ENCODE measurements at places on chromosomes 2 and 18.

DNA sequence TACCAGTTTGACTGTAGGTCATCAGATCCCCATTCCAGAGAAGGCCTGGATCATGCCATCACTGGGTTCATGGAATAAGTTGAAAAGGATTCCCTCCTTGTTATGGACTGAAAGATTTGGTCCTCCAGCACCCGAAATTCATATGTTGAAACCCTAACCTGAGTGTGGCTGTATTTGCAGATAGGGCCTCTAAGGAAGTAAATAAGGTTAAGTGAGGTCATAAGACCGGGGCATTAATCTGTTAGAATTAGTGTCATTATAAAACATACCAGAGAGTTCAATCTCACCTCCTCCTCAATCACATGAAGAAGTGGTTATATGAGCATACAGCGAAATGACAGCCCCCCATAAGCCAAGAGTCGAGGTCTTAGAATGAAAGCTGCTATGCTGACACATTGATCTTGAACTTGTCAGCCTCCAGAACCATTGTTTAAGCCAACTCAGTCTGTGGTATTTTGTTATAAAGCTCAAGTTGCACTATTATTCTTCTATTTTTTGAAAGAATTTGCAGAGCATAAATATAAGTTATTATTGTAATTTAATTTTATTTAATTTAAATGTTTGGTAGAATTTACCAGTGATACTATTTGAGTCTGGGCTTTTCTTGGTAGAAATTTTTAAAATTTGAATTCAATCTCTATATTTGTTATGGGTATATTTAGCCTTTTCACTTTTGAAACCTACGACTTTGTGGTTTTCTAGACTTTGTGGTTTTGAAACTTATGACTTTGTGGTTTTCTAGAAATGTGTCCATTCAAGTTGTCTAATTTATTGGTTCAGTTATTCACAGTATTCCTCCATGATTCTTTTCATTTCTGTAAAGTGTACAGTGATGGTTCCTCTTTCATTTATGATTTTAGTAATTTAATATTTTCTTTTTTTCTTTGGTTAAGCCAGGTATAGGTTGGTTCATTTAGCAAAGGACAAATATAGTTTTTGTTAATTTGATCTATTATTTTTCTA lies 1206.7 kb upstream of the CDH2 start:
- no peak for DNase-seq

DNA sequence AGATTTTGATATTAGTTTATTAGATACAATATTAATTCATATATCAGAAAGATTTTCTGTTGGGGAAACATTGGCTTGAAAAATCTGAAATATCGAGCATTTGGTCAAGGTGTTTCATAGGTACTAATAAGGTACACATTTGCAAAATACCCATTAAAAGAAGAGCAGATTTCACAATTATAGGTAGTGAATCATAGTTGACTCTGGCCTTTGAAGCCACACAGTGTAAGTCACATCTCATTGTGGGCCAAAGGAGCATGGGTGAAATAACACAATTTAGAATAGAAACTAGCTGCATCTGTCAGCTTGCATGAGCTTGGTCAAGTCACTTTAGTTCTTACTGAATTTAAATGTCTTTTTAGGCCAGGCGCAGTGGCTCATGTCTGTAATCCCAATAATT lies 4.9 kb downstream of the KDM3A start:
- DNase-seq = no peak

DNA sequence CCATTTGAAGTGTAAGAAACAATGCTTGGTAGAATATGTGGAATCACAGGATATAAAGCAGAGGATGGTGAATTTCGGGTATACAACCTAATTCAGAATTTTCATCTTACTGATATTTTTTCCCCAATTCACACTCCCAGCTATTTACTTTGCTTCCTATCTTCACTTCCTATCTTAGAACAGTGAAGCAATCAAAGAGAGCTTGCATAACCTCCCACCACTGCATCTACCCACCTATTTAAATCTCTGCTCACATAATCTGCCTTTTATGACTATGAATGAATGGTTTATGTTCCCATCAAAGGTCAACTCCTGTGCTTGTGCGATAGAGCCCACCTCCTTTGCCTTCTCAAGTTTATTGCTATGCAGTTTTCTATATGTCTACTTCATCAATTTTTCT lies 3.3 kb downstream of the RMDN2 start:
- DNase-seq = no peak

DNA sequence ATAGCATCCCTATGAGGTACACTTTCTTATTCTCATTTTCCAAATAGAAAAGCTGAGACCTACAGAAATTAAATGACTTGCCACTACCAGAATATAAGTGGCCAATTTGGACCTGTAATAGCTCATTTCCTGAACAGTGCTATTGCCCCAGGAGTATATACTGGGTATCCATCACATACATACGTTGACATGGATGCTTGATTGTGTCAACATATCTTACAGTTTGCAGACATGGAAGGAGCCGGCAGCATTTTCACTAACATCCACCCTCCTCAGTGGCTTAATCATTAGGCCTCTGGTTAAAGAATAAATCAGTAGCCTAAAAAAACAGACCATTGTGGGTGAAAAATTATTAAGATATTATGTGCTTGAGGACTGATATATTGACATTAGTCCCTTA lies 829.3 kb downstream of the LRP1B start:
- no peak for DNase-seq

DNA sequence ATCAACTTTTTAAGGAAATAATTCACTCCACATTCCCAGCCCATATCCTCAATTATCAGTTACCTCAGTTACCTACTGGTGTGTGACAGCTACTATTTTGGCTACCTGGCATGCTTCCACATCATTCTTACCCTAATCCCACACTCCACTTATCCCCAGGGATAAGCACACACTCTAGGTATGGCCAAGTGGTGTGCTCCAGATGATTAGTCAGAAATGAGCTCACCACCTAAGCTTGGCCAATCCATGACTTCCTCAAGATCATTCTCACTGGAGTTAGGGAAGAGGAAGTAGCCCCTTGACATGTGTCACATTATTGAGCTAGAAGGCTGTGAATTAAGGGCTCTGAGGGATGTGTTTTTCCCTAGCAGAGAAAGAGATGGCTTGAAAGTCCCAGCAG lies 20.9 kb upstream of the SMAD4 start:
- DNase-seq = no peak

DNA sequence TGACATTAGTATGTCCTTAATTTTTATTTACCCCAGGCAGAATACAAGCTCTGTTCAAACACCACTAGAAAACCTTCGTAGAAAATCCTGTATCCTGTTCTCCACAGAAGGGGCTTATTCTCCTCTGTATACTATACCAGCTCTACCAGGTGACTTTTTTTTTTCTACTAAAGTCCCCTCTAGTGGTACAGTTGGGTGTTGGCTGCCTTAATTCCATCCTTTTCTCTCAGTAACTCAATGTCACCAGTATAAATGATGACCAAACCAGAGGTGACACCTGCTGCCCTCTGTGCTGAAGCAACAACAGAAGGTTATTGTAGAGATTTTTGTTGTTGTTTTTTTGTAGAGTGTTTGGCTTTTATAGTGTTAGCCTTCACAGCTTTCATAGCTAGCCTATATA lies 1322.0 kb downstream of the LRP1B start:
- no peak for DNase-seq

DNA sequence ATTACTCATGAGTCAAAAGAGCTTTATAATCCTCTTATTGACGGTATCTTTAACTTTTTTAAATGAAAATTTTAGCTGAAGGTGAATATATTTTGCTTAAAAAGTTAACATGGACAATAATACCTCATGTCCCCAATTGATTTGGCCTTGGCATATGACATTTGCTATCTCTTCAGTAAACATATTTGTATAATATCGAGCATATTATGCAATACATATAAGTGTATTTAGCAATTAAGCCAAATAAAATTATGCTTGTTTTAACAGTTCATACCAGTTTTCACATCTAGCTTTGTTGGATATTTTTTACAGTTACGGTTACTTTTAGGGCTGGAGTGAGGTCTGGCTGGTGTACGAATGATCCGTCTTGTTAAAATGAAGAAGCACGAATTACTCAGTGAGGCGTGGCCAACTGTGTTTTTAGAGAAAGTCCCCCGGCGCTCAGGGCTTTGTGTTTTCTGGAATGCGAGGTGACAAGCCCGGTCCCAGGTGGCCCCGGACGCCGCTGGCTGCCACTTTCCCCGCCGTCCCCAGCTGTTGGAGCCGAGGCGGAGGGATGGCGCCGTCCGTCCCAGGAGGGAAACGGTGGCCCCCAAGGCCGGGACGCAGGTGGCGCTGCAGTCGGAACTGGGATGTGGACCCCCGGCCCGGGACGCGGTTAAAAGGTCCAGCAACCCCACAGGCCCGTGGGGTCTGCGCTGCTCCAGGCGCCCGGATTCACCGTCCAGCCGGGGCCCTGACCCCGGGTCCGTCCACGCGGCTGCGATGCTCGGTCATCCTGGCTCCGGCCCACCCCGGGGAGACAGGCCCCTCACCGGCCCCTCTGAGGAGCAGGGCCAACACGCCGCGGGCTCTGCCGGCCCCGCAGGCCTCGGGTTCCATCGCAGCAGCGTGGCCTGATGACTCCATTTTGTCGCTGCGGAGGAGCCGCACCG lies 41.3 kb downstream of the TMEM18 start:
- DNase-seq = no peak

DNA sequence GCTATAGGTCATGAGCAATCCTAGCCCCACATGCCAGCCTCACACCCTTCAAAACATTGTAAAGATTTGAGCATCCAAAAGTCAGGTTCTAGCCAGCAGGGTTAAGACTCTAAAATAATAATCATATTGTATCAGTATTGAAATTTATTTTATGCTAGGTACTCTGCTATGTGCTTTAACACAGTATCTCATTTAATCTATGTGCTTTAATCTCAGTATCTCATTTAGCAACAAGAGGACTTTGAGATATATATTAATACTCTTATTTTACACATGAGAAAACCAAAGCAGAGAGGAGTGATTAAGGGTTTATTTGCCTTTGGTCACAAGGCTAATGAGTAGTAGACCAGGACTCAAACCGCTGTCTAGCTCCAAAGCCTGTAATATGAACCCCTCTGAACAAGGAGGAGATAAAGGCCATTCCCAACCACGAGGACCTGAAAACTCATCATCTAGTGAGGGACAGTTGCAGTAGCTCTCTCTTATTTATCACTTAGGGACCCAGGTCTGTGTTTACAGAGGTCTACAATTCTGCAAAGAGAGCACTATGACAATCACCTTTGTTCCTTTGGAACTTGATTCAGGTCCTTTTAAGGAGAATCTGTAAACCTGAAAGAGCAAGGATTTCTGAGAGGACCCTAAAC lies 116.5 kb upstream of the SERTAD2 start:
- DNase-seq = no peak

DNA sequence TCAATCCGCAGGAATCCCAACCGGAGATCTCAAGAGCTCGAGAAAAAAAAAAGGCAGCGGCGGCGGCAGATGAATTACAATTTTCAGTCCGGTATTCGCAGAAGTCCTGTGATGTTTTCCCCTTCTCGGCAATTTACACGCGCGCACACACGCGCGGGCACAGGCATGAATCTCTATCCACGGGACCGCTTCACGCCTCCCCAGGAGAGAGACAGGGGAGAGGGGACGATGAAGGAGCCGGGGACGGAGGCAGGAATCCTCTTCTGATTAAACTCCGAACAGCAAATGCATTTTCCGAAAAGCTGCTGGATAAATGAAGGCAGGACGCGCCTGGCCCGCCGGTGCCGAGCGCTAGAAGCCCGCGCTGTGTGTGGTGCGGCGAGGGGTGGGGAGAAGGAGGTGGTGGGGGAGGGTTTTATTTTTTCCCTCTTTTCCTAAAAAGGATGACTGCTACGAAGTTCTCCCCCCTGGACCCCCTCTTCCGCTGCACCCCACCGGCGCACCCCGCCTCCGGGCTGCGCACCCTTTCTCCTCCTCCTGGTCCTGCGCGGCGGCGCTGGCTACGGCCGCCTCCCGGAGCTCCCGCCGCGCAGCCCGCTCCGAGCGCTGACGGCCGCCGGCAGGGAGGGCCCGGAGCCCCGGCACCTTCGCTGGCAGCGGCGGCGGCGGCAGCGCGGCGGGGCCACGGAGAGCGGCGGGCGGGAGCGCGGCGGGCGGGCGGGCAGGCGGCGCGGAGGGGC lies at the start of gene BCL2:
Gene BCL2 (minus strand): TSS at position 387 of the 740 bp plus-strand sequence.
- DNase-seq = peak; percentile 47

- DNase-seq = no peak
Observed at GRCh38 chr2:229620759-229621158, 93.6 kb downstream of the DNER start.

- DNase-seq = no peak
Observed at GRCh38 chr18:7764405-7764804, 197.3 kb downstream of the PTPRM start.

DNA sequence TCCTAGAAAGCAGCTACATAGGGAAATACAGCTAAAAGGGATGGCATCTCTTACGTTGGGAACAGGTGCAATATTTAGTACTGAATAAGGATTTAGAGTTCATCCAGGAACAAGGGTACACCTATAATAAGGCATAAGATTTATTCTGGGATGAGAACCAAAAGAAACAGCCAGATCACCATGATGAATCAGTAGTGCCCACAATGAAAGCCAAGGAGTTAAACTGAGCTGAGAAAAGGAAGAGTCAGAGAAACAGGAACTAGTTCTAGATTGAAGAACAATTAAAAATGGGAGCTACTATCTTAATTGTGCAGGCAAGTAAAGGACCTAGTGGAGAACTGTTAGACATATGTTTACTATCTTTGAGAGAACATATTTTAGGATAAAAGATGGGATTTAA lies 692.3 kb downstream of the LRP1B start:
- DNase-seq = no peak

DNA sequence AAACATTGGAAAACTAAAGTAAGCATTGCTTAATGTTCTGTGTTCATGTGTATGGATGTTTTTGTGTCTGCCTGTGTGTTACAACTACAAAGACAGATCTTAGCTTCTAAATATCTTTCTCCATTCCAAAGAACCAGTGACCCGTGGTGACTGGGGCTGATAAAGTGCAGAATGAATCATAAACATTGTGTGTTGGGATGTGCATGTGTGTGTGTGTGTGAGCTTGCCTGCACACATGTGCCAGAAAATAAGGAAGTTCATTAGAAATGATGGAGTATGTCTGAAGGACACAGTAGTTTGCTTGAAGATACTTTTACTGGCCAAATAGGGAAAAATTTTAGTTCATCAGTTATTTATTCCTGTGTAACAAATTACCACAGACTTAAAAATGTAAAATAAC lies 756.6 kb upstream of the CELF4 start:
- DNase-seq = no peak

DNA sequence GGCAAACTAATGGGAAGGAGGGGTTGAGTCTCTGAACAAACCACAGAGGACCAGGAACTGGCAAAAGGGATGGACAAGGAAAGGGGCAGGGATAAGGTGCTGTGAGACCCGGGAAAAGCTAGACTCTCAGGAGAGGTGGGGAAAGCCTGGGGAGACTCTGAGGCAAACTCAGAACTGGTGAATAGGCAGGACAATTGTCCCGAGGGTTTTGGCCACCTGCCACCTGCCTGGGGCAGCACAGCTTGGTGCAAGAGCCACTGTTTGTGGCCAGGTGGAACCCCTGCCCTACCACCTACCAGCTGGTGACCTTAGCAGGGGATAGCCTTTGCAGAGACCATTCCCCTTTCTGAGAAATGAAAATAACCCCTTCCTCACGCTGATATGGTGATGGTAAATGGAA lies 129.4 kb upstream of the ASB18 start:
- no peak for DNase-seq
